ENCODE measurements at places on chromosomes 4 and X. TPM values are rescaled to one million over a fixed set of nuclear protein-coding genes. Genes with fewer than 3 reads are reported as not detected.

Gene PLP1
- 57.5 TPM for total RNA-seq

DNA sequence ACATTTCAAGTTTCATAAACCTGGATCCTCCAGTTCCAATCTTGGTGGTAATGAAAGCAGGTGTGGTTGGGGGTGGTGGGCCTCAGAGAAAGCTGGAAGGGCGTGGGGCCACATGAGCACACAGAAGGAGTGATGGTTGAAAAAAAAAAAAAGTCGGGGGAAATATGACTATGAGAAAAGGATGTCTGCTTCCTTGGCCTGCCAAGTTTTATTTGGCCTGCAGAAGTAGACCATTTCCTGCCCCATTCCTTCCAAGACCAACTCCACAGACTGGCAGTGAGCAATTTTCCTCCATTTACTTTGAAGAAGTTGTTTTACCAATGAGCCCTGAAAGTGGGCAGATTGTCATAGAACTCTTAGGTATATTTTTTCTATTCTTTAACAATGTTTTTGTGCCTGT is 43.3 kb downstream of the LNX1 start:
- no peak for DNase-seq

DNA sequence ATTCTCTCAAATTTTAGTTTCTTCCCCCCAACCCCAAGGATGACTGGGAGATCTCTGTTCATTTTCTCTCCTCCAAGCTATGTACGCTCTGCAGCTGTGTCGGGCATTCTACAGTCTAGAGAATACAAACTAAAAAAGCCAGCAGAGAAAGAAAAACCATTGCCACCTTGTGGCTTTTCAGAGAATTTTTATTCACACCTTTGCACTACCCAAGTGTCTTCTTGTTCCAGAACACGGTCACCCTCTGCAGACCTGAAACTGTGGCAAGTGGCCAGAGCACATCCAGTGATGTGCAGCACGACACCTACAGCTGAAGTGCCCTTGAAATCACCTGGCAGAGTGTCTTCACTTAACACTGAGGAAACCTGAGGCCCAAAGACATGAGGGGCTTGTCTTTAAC is 68.6 kb downstream of the CHST7 start:
- DNase-seq = no peak

- no peak for DNase-seq
These were observed 55.3 kb downstream of the MBNL3 start for GRCh38 chrX:132433551-132433950.

DNA sequence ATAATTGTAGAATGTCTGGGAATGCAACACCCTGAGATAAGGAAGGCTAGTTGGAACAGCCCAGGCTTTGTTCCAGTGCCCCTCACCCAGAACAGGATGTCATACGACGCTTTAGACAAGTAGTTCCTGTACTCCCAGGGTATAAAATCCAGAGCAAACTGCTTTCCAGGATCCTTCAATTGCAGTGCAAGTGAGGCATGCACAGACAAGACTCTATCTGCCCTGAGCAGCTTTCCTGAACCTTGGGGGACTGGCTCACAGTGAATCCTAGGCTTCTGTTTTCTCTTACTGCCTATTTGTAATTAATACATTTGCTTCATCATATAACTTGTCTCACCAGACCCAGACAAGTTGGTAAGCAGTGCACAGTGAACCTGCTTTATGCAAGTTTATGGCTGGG is 48.4 kb upstream of the IL9R start:
- no peak for DNase-seq

DNA sequence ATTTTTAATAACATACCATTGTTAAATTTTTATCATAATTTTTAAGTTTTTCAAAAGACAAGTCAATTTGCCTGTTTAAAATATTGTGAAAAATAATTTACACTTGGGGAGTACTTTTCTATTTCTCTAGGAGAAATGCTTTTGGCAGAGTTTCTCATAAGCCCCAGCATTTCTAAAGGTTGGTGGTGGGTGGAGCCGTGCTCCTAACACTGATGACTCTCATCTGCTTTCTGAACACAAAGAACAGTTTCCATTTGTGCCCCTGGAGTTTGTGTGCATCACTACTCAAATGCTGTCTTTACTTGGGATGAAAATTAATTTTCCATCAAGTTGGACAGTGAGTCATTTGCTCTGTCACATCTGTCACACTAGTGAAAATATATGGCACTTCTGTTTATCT is 57.6 kb downstream of the TNIP2 start:
- no peak for DNase-seq

DNA sequence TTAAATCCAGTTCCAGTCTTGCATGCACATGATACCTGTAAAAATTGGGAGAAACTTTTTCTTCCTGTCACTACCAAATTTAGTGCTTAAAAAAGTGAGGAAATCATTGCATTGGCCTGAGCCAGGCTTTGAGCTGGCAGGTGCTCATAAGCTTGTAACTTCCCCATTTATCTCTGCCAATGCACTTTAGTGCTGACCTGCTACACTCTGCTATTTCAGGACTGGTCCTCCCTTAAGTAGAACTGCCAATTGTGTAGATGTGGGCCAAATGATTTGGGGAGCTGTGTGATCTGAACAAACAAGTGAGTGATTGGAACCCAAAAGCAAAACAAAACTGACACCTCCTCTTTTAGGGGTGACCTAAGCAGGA is 51.8 kb downstream of the ZNF827 start:
- peak; percentile 71 for DNase-seq

All from skin of body (tissue), 3 donors.